ENCODE measurements at places on chromosomes 12 and 14. TPM values are rescaled to one million over a fixed set of nuclear protein-coding genes. Genes with fewer than 3 reads are reported as not detected.

GLIPR1L1 gene
- not detected for total RNA-seq

INHBE gene
- 0.76 TPM for total RNA-seq

FCF1 gene
- 39.2 TPM for total RNA-seq

CAPZA3 gene
- total RNA-seq = not detected

FAM181A gene
- total RNA-seq = not detected

ABCD2 gene
- total RNA-seq = not detected

KRT72 gene
- not detected for total RNA-seq

LRRIQ1 gene
- 0.11 TPM for total RNA-seq

IL31 gene
- not detected for total RNA-seq

CNTN1 gene
- total RNA-seq = 0.51 TPM

C12orf50 gene
- total RNA-seq = not detected

GRIP1 gene
- total RNA-seq = not detected

DDX47 gene
- total RNA-seq = 124 TPM

GDF3 gene
- total RNA-seq = not detected

DBX2 gene
- not detected for total RNA-seq

UNC119B gene
- total RNA-seq = 17.8 TPM

SLCO1C1 gene
- not detected for total RNA-seq

P2RX7 gene
- total RNA-seq = 0.54 TPM

PAX9 gene
- total RNA-seq = not detected

OR6J1 gene
- not detected for total RNA-seq

CLEC2D gene
- total RNA-seq = 6.6 TPM

GARIN6 gene
- not detected for total RNA-seq

SERPINA9 gene
- not detected for total RNA-seq

CYP27B1 gene
- total RNA-seq = 0.86 TPM

NFE2 gene
- not detected for total RNA-seq

ZBTB25 gene
- 3.6 TPM for total RNA-seq

IL22 gene
- not detected for total RNA-seq

PLEKHG7 gene
- total RNA-seq = not detected

CCDC85C gene
- 9.0 TPM for total RNA-seq

All from GM23248 (cell line).